ENCODE measurements at places on chromosomes 2 and 18.

- DNase-seq, result no peak
These were observed 148.2 kb upstream of the GLI2 start for GRCh38 chr2:120587279-120587996.

DNA sequence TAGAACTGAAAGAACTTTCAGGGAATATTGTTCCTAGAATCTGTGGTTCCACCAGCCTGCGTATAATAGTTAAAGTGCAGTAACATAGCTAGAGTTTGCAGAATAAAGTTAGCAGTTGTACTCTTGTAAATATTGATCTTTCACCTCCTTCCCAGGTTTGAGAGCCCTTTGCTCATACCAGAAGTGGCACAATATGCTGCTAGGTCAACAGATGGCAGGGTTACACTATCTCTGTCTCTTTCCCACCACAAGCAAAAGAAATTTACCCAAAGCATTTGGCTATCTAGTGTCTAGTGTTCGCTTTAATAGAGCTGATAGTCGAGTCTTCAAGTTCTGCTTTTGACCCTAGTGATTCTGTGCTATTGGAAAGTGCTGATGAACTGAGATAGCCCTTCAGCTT is 119.0 kb upstream of the KLHL14 start:
- DNase-seq, result no peak

DNA sequence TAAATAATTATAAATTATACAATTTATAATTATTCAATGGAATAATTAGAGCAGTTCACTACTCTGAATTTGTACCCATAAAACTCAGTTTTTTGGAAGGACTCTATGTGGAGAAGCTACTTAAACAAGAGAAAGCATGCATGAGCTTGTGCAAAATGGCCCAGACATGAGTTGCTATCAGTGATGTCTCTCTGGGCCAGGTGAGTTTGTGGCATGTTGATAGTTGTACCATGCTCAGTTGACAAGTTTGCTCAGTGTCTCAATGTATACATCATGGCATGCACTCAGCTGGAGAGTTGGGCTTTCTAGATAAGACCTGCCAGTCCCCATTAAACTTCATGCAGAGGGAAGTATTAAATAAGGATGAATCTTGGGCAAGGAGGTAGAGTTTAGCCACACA is 153.8 kb upstream of the TACR1 start:
- no peak for DNase-seq

- DNase-seq, result no peak
These were observed 27.6 kb upstream of the NEMP2 start for GRCh38 chr2:190562121-190562520.

GRCh38 chr2:42099438-42100173 is 51.8 kb downstream of the PKDCC start:
- no peak for DNase-seq

DNA sequence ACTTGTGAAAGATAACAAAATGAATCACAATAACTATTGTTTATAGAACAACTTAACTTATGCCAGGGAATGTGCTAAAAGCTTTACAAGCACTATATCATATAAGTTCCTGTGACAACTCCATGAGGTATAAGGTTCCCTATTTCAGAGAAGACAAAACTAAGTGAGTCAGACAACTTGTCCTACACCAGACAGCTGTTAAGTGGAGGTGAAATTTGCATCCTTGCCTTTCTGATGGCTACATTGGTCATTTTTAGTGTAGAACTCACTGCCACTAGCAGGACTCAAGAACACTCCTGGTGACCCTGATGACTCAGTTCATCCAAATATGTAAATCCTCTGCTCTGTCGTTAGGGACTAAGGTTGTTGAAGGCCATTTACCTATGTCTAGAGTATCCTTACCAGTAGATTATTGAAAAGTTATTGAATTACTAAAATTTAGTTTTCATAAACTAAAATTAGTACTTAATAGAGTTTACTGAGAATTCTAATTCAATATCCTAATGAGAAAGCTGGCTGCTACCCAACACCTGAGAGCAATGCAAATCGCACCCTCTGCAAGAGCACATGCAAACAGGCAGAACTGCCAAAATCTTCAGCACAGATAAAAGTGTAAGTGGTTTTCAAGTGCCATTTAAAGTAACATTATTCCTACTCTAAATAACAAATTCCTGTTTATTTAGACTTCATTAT is 636.2 kb downstream of the NRXN1 start:
- DNase-seq, result no peak

- DNase-seq, result no peak
These were observed 153.3 kb downstream of the RAPGEF4 start for GRCh38 chr2:172888714-172889669.

DNA sequence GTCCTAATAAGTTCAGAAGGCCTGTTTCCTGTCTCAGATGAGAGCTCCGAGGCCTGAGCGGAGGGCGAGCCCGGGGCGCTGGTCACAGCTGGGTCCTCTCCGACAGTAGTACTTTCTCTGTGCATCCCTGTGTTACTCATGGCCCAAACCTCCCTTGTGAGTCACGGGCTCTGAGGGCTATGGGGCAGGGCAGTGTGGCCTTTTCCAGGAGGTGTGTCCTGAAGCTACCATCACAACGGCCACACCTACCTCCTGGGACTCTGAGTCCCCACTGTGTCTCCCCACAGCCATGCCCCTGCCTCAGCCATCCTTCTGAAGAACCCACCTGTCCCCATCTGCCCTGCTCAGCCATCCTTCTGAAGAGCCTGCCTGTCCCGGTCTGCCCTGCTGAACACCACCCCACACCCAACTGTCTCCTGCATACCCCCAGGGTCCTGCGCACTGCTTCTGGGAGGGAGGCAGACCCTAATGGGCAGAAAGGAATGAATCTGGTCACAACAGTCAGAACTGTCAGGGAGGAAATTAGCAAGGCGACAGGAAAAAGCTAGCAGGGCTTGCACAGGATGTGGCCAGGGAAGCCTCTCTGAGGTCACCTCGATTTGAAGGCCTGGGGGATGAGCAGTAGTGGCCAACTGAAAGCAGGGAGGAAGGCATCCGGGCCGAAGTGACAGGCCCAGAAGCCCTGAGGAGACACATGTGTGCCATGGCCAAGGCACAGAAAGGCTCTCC is 145.4 kb upstream of the RIOK3 start:
- DNase-seq, result no peak

- DNase-seq, result no peak
These were observed 13.5 kb downstream of the UBR3 start for GRCh38 chr2:169840747-169841142.

DNA sequence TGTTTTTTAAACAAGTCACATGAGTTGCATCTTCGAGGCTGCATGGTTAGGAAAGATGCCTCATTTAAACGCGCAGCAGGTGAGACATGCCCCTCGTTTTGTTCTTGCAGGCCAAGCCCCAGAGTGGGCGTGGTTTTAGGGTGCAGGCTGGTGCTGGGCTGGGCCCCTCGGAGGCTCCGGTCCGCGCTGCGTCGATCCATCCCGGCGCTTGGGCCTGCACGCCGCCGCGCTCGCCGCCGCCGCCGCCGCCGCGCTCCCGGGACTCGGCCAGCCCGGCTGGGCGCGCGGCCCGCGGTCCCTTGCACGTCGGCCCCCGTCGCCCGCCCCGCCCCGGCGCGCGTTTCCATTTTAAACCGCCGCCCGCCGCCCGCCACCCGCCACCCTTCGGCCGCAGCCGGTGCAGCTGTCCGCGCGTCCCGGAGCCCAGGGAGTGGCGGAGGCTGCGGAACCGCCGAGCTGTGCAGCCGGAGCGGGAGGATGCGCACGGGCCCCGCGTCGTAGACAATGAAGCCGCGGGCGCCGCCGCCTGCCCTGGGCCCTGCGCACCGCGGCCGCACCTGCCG is 175.5 kb downstream of the AGAP1 start:
- DNase-seq, result peak; percentile 14

GRCh38 chr2:228065686-228066085 is 115.8 kb downstream of the SPHKAP start:
- no peak for DNase-seq

DNA sequence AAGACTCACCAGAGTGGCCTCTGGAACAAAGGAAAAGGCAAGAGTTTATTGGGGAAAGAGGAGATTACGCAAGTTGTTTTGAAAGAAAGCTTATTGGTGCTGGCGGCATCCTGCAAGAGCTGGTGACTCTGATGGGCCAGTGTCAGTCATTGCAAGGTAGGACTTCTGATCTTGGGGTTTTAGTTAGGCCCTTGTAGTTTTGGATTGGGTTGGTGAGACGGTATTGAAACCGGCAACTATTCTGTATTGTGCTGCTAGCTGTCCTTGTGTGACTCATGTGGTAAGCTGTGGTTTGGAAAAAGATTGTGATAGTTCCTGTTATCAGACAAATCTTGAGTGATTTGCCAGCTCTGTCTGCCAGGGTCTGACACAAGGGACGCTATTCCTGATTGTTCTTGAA is 159.1 kb upstream of the PIEZO2 start:
- no peak for DNase-seq

- no peak for DNase-seq
These were observed 475.6 kb upstream of the HS6ST1 start for GRCh38 chr2:128794285-128794684.

- no peak for DNase-seq
These were observed 76.2 kb downstream of the MOGAT1 start for GRCh38 chr2:222747526-222748160.

GRCh38 chr2:206095536-206096332 is 9.8 kb upstream of the INO80D start:
- no peak for DNase-seq

- no peak for DNase-seq
These were observed 123.3 kb downstream of the PXDN start for GRCh38 chr2:1621041-1621440.

- no peak for DNase-seq
These were observed 65.9 kb downstream of the PHLPP1 start for GRCh38 chr18:62781262-62781661.

- DNase-seq, result no peak
These were observed 47.8 kb downstream of the PHLPP1 start for GRCh38 chr18:62763101-62763521.

GRCh38 chr2:10256031-10256514 is 46.6 kb upstream of the HPCAL1 start:
- DNase-seq, result no peak

GRCh38 chr2:60317844-60318243 is 235.6 kb downstream of the BCL11A start:
- no peak for DNase-seq

DNA sequence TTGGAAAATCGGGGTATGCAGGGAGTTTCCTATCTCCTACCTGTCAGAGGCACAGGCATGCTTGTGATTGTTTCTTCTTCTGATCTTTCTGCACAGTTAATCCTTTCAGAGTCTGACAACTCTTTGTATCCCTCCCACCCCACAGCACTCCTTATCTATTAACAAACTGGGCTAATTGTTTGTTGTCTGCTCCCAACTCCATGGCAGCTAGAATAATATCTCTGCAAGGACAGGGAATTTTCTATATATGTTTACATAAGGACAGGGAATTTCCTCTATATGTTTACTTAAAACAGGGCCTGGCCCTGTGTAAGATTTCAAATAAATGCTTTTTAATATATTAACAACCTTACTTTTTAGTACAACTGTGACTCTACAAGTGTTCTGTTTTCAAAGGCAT is 36.0 kb upstream of the VRK2 start:
- no peak for DNase-seq

DNA sequence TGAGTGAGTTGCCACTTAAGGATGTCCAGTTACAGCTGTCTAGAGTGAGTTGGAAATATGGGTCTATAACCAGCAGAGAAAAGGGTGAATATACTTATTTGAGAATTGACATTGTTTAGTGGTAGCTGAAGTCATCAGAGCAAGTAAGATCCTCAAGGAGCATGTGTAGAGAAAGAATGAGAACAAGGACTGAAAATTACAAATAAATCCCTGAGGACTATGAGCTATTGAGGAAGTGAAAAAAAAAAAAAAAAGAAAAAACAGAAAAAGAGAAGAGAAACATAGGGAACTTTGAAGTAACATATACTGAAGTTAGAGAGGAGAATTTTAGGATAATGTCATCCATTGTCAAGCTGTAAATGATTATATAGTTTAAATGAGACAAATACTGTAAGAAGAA is 134.0 kb upstream of the CCDC68 start:
- DNase-seq, result no peak

- DNase-seq, result no peak
These were observed 281.1 kb upstream of the POU3F3 start for GRCh38 chr2:104572834-104573233.

DNA sequence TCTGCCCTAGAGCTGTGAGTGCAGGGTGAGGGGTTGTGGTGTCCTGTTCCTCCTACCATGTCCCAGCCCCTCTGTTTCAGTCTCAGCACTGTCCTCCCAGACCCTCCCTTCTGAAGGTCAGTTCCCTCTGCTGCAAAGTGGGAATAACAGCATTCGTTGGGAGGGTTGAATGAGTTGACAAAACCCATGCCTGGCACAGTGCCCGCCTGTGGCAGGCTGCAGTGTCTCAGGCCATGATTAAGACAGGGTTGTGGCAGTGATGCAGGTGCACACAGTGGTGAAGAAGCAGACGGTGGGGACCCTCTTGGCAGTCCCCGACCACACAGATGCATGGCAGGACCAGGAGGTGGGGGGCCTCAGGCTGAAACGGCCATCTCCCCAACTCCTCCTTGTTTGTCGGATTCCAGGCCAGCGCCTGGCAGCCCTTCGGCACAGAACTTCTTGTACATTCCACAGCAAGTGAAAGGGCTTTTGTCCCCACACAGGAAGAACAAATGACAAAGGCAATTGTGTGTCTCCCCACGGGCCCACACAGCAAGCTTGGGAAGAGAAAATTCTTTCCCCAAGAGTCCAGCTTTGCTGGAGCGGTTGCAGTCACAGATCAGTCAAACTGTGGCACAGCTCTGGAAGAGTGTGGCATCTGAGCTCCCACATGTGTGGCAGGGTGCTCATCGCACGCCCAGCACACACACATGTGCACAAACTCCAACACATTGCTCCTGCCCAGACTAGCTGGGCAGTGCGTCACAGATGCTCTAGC is 92.0 kb upstream of the MSH2 start:
- no peak for DNase-seq

GRCh38 chr2:171225302-171225980 is 64.7 kb upstream of the TLK1 start:
- no peak for DNase-seq

GRCh38 chr2:28676152-28676835 is 75.3 kb upstream of the PPP1CB start:
- DNase-seq, result no peak

- DNase-seq, result peak; percentile 3
These were observed 131.9 kb downstream of the MYO1B start for GRCh38 chr2:191376981-191377629.

- DNase-seq, result no peak
These were observed 20.4 kb upstream of the ATOH8 start for GRCh38 chr2:85733121-85733960.

- peak; percentile 19 for DNase-seq
These were observed 22.4 kb upstream of the RMP24 start for GRCh38 chr18:35949903-35950627.

Data from stimulated activated CD4-positive, alpha-beta T cell treated with anti-CD3 and anti-CD28 coated beads, Interleukin-1b, Interleukin-23, amount 100 ng/mL, for 24 hours (primary cell).